T-helper 17 cell (primary cell): ENCODE measurements at places on chromosomes 3 and 15.

DNA sequence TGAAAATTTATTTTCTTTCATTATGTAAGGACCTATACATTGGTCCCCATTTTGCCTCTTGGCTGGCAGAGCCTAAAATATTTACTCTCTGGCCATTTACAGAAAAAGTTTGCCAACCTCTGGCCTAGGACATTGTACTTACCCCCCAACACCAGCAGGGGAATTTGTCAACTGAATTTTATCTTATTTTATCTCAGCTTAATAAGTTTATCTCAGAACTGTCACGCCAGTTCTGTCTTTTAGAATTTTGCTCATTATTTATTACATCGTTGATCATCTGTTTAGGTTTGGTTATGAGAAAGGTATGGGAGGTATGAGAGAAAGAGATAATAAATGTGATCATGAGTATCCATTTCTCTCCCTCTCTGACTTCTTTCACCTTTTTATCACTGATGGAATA is 38.3 kb downstream of the CHD2 start:
- DNase-seq: no peak

GRCh38 chr3:156448300-156448699 is 106.6 kb downstream of the SSR3 start:
- no peak for DNase-seq

GRCh38 chr3:5198986-5199731 is 11.7 kb downstream of the EDEM1 start:
- no peak for DNase-seq

- DNase-seq: no peak
Observed at GRCh38 chr15:83809345-83809744, 155.4 kb downstream of the ADAMTSL3 start.

GRCh38 chr3:190435618-190436017 is 14.1 kb downstream of the TMEM207 start:
- no peak for DNase-seq

DNA sequence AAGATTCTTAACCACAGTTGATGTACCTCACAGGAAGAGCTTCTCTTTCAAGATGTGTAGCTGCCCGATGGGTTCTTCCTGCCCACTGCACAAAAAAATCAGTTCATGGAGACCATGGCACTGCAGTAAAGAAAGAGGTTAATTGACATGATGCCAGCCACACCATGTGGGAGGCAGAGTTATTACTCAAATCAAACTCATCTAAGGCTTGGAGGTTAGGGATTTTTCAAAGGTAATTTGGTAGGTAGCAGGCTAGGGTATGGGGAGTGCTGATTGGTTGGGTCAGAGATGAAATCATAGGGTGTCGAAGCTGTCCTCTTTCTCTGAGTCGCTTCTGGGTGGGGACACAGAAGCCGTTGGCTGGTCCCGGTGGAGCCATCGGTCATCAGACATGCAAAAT is 57.4 kb upstream of the BDH1 start:
- no peak for DNase-seq

GRCh38 chr15:85578941-85579701 is 198.7 kb downstream of the AKAP13 start:
- no peak for DNase-seq

GRCh38 chr3:155391104-155391503 is 97.6 kb upstream of the STRIT1 start:
- no peak for DNase-seq

GRCh38 chr3:77668376-77668775 is 628.5 kb downstream of the ROBO2 start:
- DNase-seq: no peak

- DNase-seq: no peak
Observed at GRCh38 chr3:46068501-46068900, 41.2 kb upstream of the XCR1 start.

DNA sequence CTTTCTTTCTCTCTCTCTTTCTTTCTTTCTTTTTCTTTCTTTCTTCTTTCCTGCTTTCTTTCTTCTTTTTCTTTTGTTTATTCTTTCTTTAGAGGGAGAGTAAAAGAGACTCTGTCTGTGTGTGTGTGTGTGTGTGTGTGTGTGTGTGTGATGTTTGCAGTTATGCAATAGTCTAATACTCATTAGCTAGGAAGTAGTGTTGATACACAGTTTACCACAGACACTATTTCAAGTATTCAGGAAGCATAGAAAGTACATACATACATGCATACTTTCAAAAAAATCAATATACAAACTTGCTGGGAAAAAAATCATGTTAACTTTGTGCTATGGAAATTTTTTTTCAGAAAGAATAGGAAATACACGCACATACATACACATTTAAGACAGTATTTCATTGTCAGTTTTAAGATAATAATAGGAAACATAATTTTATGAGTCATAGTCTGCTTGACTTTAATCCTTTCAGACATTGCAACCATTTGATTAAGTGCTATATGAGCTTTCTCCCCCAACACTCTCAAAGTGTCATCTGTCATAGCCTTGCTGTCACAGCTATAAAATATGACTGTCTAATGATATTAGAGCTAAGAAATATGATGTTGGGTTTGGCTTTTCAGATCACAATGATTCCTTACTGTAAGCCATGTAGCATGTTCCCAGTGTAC is 74.9 kb upstream of the EPHA3 start:
- DNase-seq: no peak

DNA sequence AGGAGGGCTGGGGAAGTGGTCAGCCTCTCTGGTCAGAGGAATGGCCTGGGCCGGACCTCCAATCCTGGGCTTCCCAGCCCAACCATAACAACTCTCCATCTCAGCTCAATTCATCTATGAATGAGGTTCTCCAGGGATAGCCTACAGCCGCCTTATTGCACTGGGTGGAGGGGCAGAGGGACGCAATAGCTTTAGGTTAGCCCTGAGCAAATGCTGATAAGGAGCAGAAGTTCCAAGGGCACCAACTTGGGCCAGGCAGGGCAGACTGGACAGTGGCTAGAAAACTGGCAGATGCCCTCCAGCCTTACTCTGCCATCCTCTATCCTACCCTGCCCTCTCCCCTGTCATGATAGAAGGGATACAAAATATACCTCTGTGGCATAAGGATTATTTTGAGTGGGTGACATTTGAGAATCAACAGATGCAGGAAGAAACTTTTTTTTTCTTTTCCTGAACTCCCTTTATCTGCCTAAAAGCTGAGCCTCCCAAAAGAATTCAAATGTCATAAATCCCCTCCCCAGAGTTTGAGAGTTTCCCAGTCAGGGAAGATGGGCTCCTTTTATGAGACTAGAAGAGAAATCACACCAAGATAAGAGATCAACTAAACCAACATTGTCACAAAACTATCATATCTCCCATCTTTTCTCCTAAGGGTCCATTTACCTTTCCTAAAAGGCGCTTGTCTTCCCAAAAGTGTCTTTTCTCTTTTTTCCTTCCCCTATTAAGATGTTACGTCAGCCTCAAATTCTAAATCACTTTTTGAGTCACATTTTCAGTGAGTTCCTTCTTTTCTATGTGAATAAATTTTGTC is 40.4 kb upstream of the C15orf39 start:
- DNase-seq: no peak

DNA sequence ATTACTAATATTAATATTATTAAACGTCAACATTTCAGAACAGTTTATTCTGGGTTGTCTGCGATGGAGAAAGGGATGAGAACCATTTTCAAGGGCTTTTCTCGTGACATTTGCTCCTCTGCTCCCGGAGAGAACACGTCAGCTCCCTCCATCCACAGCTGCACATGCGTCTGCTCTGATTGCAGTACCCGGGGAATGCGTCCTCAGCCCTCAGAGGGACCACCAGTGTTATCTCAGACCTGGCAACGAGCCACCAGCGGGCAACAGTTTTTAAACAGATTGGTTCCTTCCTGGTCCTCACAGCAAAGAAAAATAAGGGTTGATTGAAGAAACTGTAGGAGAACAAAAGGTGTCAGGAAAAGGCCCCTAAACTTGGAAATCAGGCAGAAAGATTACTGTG is 202.2 kb upstream of the ADAMTS9 start:
- no peak for DNase-seq

DNA sequence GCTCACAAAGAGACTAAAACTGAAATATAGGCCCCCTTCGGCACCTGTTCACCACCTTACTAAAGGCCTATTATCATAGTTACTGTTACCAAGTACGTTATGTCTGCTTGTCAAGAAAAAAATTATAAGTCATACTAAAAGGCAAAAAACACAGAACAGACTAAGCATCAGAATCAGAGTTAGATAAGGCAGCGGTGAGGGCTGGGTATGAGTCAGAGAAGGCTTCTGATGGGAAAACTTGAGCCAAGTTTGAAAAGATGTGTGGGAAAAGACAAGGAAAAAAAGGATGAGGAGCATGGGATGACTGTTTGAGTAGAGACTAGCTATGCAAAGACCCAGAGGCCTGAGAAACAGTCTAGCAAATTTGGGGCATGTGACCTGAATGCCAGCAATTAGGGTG is 387.2 kb upstream of the SGO1 start:
- DNase-seq: no peak

DNA sequence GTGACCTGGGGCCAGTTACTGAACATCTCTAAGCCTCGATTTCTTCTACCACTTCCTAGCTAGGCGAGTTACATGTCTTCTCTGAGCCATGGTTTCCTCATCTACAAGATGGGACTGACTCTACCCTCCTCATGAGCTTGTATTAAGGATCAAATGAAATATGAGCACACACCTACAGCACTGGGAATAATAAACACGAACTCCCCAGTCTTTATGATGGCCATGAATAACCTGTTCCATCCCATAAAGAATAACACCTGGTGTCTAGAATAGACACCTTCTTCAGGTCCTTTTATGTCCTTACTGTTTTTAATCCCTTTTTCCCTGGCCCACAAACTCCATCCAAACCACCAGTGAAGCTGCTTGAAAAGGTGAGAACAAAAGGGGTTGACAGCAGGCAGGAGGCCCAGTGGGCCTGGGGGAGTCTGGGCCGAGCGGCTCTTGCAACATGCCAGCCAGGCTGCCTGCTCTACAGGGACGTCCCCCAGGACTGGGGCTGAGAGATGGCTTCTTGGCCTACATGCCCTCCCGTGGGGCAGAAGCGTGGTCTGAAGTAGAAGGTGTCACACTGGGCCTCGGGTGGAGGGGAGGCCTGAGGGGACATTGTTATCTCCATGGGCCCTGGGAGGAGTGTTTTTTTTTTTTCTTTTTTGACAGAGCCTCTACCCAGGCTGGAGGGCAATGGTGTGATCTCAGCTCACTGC is 178.2 kb downstream of the RAB11A start:
- DNase-seq: no peak

DNA sequence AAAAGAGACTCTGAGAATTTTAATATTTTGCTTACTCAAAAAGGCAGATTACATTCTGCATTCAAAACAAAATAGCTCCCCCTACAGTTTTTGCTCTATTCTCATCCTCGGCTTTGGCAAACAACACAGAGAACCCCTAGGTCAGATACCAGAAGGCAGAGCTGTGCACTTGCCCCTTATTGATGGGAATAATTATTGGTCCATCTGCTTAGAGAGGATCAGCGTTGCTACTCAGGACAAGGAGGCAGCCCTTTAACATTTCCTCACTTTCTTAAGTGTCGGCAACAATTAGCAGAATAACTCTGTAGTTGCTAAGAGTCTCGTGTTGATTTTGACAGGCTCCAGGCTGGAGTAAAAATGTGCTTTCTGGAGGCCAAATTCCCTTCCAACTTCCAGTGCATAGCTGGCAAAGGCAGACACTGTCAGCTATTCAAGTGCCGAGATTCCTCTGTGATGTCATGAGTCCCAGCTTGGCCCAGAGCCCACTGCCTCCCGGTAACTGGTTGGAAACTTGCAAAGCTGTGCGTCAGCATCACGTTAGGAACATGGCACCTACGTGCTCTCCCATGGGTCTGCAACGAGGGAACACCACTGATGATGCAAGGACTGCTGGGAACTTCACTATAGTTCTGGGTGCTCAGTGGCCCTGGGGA is 482.7 kb upstream of the ADAMTS9 start:
- DNase-seq: no peak

GRCh38 chr15:96553931-96554330 is 223.4 kb downstream of the NR2F2 start:
- DNase-seq: no peak

- DNase-seq: no peak
Observed at GRCh38 chr3:155602307-155602706, 142.6 kb downstream of the PLCH1 start.

DNA sequence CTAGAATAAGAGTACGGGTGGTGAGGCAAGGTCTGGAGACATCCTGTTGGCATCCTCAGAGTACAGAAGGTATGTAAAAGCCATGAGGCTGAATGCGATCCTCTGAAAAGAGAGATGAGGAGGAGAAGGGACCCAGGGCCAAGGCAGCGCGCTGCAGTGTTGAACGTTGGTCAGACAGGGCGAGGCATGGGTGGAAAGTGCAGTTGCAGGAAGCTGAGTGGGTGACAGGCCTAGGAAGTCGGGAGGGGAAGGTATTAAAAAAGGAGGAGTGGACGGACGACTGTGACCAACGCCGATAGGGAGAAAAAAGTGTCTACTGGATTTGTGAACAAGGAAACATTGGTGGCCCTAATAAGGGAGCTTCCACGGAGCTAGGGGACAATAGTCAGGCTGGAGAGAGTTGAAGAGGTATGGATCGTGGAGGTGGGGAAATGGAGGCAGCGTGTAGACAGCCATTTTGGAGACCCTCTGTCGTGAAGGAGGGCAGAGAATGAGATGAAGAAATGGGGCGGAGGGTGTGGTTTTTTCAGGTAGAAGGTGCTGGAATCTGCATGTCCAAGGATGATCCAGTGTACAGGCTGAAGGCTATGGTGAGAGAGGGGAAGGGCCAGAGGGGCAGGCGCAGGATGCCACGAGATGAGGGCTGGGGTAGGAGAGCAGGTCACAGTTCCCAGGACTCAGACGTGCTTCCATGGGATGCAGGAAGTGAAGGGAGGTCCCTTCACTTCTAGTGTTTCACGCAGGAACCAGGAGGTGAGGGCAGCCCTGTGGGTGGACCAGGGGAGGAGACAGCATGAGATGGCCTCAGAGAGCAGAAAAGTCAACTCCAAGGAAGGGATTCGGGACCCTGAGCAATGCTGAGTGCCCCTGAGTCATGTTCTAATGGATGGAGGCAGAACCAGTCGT is 115.9 kb downstream of the ASB7 start:
- DNase-seq: no peak

- DNase-seq: no peak
Observed at GRCh38 chr15:47565949-47566348, 151.4 kb upstream of the SEMA6D start.

DNA sequence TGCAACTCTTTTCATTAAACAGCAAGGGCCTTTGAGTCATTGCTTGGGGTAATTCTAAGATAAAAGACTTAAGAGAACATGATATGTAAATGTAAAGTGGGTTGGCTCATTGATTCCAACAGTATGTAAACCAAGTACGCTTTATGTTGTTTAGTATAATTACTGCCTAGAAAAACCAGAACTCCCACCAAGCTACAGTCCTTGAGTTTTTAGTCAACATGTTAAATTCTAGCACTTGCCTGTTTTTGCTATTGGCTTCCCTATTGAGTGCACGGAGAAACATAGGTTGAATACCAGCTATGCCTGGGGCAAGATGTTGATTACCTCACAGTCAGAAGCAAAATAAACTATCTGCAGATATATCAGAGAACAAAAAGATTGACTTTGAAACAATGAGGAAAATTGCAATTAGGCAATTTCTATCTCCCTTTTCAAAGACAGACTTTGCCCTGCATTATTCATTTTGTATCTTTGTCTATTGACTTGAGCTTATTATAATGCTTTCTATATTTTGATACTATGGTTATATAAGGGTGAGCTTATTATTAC is 179.3 kb downstream of the ZPLD1 start:
- DNase-seq: no peak

- no peak for DNase-seq
Observed at GRCh38 chr3:100151024-100151707, 36.9 kb upstream of the FILIP1L start.
